Activated gamma-delta T cell treated with Interleukin-2 at 50 U/mL for 16 hours (primary cell): ENCODE measurements at places on chromosomes 2 and 18.

DNA sequence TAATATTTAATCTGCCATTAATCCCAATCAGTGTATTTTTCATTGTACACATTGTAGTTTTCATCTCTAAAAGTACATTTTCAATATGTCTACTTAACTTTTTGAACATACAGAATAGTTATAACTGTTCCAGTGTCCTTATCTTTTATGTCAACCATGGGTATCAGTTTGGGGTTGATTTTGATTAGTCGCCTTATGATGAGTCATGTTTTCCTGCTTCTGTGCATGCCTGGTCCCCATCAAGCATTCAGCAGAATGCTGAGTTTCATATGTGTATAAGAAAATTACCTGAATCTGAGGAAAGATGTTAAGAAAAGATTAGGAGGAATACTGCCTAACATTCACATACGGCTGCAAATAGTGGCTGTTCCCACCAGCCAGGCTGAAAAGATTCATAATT lies 17.7 kb downstream of the SPDYA start:
- no peak for DNase-seq

DNA sequence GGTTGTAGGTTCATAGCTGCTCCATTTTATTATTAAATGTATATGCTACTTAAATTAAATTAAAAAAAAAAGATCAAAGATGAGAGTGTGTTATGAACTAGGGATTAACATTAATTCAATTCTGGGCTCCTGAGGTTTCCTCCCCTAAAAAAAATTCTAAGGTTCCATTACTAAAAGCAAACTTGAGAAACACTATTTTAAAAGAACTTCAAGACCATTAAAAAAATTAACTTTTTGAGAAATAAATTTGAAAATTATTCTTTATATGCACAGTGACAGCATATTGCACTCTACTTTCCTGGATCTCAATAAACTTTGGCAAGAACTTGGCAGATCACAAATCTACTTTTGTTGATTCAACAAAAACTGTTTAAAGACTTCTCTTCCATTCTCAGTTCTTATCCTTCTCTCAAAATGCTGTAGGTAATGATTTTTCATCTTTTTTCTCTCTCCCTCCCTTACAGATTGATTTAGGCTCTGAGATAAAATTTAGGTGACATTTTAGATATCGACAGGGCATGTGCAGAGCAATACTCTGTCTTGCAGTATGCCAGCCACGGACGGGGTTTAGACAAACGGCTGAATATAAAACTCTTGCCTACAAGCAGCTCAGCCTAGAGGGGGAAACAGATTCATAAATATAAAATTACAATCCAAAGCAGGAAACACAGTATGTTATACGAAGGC lies 592 bp upstream of the MARS2 start:
- no peak for DNase-seq

DNA sequence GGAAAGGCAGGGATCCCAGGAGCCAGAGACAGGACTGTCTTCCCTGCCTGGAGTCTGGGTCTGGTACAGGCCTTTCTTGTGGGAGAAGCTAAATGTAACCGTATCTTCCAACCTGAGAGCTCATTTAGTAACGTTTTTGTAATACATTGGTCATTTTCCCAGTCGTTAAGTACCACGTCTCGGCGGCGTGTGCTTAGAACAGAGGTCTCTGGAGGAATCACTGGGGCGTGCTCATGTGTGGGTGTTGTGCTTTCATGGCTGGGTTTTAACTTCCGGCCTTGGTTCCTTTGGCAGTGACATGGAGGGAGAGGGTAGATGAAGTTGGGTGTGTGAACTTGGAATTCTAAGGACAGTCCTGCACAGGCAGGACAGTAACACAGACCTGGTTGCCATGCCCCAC lies 79.7 kb downstream of the NCK2 start:
- DNase-seq: no peak

GRCh38 chr2:16105669-16106281 lies 165.4 kb downstream of the MYCN start:
- DNase-seq: no peak

- no peak for DNase-seq
Observed at GRCh38 chr2:207141386-207141785, 24.4 kb downstream of the KLF7 start.

- no peak for DNase-seq
Observed at GRCh38 chr2:186399082-186399644, 86.9 kb upstream of the ZC3H15 start.

GRCh38 chr2:152655880-152656279 lies 61.4 kb downstream of the PRPF40A start:
- no peak for DNase-seq

- no peak for DNase-seq
Observed at GRCh38 chr18:54551590-54551989, 39.5 kb upstream of the DYNAP start.

GRCh38 chr2:99648906-99649789 lies 159.3 kb upstream of the REV1 start:
- DNase-seq: no peak

DNA sequence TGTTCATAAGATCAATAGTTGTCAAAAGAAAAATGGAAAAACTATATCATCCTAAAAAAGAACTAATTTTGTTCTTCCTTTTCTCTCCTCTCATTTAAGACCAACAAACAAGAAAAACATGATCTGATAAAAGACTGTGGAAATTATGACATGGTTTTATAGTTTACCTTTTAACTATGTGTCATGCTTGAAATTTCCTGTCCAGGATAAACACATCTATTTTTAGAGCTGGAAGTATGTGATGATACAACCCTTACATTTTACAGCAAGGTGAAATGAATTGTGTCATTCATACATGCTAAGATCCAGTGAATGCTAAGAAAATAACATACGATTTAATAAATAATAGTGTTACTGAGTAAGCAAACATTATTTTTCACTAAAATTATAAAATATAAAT lies 89.9 kb downstream of the GULP1 start:
- no peak for DNase-seq

GRCh38 chr2:70046534-70046933 lies 40.7 kb upstream of the PCBP1 start:
- no peak for DNase-seq

- no peak for DNase-seq
Observed at GRCh38 chr18:42861271-42861670, 254.2 kb downstream of the RIT2 start.

DNA sequence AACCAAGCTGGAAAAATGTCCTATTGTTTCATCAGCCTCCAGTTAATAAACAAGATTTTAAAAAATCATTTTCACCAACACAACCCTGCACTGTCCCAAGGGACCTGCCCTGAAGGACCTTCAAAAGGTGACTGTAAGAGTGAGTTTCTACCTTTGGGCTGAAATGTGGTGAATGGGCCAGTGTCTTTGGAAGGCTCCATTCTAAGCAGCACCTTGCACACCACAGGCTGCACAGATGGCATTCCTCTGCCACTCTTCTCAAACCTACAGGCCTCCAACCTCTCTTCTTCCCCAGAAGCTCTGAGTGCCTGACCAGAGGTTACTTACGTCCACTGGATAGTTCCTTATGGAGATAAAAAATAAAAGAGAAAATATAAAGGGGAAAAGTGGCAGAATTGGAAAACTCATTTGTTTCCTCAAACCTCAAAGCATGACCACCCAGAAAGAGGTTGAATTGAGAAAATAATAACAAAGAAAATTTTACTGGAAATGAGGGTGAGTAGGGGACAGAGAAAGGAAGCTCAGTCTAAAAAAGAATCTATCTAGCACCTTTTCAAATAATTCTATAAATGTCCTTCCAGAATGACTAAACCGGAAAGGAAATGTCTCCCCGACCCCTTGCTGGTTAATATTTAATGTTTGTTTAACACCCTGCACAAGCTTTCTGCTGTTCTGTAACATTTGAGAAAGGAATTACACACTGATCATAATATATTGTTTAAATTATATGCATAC lies 175.7 kb downstream of the METTL4 start:
- DNase-seq: no peak

GRCh38 chr18:7945882-7946281 lies 378.8 kb downstream of the PTPRM start:
- DNase-seq: no peak

- no peak for DNase-seq
Observed at GRCh38 chr2:12616456-12617156, 100.1 kb upstream of the TRIB2 start.

DNA sequence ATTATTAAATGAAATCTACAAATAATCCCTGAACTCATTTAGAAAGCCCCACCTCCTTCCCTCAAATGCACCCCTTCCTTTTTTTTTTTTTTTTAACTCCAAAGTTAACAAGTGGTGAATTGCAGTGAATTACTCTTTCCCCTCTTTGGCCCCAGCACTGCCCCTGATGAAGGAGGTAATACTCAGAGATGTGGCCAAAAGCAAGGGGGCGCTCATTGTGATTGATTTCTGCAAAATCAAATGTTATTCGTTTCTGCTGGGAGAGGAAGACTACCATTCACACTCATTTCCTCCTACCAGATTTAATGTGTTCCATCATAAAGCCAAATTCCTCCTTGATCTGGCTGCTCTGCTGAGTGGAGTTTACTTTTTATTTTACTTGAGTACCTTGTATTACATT lies 259.4 kb downstream of the GPD2 start:
- DNase-seq: no peak

DNA sequence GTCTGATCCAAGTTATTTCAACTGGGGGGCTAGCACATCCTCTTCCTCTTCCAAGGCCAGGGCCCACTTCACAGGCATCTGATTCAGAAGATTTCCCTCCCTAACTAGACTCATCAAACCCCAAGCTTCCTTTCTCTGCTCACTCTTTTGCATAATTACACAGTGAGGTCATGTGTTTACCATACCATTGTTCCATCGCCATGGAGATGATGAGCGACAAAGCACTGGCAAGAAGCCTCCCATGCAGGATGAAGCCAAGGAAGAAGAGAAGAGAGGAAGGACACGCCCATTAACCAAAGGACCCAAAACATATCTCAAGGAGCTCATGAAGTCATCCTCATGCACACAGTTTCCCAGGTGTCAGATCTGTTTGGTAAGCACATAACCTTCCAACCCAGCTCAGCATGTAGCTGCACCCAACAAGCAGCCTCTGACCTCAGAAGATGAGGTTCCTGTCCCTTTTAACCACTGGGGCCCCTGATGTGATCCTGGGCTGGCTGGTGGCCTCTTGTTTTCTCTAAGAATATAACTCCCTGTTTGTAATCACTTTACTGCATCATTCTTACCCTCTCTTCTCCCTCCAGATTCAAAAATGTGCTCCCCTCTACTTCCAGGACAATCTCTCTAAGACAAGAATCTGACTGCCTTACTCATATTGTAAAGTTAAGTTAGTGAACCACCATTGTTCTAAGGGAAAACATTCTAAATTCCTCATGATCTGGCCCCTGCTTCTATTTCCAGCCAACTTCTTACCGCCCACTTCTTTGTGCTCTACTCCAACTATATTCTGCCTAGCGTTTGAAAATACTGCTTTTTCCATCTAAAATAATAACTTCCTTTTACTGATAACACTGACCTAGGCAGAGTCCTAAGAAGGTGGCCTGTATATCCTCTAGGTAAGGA lies 190.1 kb downstream of the TTC32 start:
- DNase-seq: no peak

DNA sequence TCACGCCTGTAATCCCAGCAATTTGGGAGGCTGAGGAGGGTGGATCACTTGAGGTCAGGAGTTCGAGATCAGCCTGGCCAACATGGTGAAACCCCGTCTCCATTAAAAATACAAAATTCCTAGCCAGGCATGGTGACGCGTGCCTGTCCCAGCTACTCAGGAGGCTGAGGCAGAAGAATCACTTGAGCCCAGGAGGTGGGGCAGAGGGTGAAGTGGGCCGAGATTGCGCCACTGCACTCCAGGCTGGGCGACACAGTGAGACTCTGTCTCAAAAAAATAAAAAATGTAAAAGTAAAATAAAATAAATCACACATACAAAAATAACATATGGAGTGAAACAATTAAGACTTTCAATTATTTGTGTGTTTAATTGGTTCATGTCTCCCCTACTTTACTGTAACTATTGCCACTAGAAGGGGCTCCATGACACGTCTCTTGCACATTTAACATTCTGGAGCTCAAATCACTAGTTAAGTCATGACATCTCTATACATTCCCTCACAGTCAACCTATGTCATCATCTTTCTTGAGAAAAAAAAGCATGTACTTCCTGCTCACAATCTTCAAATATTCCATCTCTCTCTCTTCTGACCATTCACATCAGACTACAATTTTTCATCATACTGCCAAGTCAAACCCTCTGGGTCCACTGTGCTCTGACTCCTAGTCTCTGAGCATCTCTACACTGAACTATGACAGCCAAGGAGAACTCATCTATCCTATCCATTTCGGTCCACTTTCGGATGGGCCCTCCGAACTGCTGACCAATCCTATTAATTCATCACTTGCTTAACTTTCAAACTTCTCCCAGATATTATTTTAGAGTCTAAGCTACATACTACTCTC lies 6.7 kb downstream of the GFPT1 start:
- no peak for DNase-seq

DNA sequence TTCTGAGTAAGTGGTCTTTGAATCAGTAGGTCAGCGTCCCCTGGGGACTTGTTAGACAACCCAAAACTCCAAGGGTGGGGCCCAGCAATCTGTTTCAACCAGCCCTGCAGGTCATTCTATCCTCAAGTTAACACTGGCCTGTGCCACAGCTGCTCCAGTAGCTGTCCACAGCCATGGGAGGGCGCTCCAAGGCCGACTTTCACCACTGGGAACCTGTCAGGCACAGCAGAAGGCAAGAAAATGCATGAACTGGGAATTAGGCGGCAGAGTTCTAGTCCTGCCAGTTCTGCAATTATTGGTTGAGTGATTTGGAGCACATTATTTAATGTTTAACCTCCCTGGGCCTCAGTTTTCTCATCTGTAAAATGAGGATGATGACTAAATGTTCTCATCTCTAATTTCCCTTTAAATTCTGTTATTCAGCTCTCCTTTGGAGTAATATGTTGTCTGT lies 17.4 kb upstream of the MRPL33 start:
- peak; percentile 53 for DNase-seq

DNA sequence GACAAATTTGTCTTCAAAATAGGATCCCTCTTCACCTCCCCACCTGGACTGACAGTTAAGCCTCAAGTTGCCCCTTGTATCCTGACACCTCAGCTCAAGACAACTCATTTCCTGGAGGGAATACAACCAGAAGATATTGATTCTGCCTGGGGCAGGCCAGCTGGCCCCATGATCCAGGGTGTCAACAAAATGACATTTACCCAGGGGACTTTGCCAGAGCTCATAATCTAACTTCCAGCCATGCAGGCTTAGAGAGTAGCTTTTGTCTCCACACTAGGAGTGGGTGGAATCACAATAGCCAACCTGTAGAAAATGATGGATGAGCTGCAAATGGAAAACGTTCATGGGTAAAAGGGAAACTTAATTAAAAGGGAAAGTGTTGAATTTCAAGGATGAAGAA lies 220.1 kb upstream of the DPP10 start:
- no peak for DNase-seq

- DNase-seq: no peak
Observed at GRCh38 chr2:206836722-206837121, 71.3 kb downstream of the FASTKD2 start.
